ENCODE measurements at places on chromosomes 11 and 22. TPM values are rescaled to one million over a fixed set of nuclear protein-coding genes. Genes with fewer than 3 reads are reported as not detected.

DNA sequence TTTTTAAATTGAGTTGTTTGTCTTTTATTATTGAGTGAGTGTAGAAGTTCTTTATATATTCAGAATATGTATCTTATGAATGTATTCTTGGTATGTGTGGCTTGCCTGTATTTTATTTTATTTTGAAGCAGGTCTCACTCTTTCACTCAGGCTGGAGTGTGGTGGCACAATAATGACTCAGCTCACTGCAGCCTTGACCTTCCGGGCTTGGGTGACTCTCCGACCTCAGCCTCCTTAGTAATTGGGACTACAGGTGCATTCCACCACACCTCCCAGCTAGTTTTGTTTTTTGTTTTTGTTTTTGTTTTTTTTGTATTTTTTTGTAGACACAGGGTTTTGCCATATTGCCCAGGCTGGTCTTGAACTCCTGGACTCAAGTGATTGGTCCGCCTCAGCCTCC lies 24.5 kb upstream of the MPPED2 start:
- no peaks in the 10 kb centered on the region for H3K27me3 ChIP-seq
- DNase-seq: no peak
- no peak overlapping the region for H3K4me3 ChIP-seq
- no peak overlapping the region for H3K27ac ChIP-seq
- H3K36me3 ChIP-seq: no peaks in the 10 kb centered on the region

DNA sequence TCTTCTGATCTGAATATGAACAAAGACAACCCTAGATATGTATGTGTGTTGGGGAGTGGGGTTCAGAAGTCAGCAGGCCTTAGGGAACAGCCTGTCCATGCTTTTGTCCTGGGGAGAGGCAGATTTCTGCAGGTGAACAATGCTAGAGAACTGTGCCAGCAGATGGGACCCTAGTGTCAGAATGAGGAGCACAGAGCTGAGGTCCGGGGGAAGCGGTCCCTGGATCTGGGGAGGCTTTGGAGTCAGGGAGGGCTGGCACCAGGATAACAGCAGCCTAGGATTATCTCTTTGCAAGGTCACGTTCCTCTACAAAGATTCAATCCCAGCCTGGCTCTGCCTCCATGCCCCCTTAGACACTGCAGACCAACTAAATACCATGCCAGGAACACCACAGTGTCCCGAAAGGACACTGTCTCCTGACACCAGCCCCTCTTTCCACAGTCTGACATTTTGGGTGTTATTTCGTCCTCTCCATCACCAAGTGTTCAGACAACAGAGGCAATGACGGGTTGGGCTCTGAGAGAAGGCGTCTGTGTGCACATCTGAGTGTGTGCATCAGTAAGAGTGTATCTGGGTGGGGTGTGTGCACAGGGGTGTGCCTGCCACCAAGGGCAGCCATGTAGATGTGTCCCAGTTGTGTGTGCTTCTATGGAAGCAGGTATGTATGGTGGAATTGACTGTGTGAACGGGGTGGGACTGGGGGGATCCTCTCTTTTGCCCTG lies 43.5 kb downstream of the EIF3F start:
- no peak overlapping the region for H3K4me3 ChIP-seq
- 0 out of 2 replicates have a peak, but pooled peaks cover 4% of the 10 kb centered on the region for H3K4me1 ChIP-seq
- H3K36me3 ChIP-seq: no peaks in the 10 kb centered on the region
- H3K27me3 ChIP-seq: no peaks in the 10 kb centered on the region
- H3K27ac ChIP-seq: no peak overlapping the region

Gene FAM76B
- 23.2 TPM for polyA plus RNA-seq

GRCh38 chr11:77522215-77522614 lies 48.3 kb upstream of the PAK1 start:
- H3K27me3 ChIP-seq: no peaks in the 10 kb centered on the region
- no peak overlapping the region for H3K27ac ChIP-seq
- no peaks in the 10 kb centered on the region for H3K4me1 ChIP-seq
- DNase-seq: no peak
- H3K4me3 ChIP-seq: no peak overlapping the region

- H3K4me1 ChIP-seq: no peaks in the 10 kb centered on the region
- DNase-seq: no peak
- no peak overlapping the region for H3K27ac ChIP-seq
- H3K36me3 ChIP-seq: no peaks in the 10 kb centered on the region
- no peak overlapping the region for H3K4me3 ChIP-seq
- H3K27me3 ChIP-seq: peaks cover 8% of the 10 kb centered on the region
Measured at GRCh38 chr11:31957674-31958073, 133.2 kb upstream of the RCN1 start.

- no peak for DNase-seq
- no peak overlapping the region for H3K27ac ChIP-seq
- H3K4me1 ChIP-seq: peaks cover 11% of the 10 kb centered on the region
- no peak overlapping the region for H3K4me3 ChIP-seq
- H3K27me3 ChIP-seq: no peaks in the 10 kb centered on the region
- peaks cover 65% of the 10 kb centered on the region for H3K36me3 ChIP-seq
Measured at GRCh38 chr11:118597556-118597955, 9.9 kb upstream of the PHLDB1 start.

DNA sequence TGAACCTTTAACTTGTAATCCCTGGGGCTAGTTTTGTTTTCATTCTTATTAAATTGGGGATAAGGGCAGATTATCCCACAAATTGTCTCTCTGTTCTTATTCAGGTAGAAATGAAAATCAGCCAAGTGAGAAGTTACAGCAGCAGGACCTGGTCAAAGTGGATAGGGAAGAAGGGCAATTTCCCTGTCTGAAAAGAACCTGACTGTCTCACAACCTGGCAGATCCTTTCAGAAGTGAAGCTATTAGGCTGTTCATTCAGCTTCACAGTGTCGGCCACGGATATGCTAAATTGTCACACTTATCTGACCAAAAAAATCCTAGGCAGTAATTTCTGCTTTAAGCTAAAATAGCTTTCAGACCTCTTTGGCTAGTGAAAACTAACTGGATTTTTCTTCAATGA lies 712.6 kb upstream of the ANO5 start:
- no peak overlapping the region for H3K4me3 ChIP-seq
- DNase-seq: no peak
- H3K36me3 ChIP-seq: no peaks in the 10 kb centered on the region

Gene PRRG4
- 0.21 TPM for polyA plus RNA-seq

DNA sequence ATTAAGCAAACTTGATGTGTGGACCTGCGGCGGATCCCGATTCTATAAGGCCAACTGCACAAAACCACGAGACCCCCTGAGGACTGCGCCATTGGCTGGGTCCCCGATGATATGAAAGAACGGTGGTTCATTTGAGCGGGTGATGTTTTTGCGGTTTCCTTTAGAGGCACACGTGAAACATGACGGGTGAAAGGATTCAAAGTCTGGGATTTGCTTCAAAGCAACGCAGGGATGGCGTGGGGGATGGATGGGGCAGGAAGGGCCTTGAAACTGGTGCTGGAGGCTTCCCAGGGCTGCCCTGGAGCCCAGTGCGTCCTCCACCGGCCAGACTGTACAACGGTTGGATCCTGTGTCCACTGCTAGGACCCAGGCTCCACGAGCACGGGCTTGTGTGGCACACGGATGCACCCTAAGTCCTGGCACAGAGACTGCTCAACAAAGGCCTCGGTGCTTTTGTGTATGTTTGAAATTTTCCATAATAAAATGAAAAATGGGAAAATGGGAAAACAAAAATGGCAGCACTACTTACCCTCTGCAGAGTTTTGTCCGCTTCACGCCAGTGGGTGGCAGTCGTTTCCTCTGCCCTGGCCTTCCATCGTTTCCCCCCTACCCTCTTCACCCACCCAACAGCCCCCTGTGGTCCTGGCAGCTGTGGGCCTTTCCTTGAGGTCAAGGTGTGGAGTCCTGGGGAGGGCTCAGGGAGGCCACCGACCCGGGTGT lies 3.6 kb downstream of the ASCL2 start:
- H3K27me3 ChIP-seq: peaks cover 14% of the 10 kb centered on the region
- H3K4me3 ChIP-seq: no peak overlapping the region
- no peaks in the 10 kb centered on the region for H3K36me3 ChIP-seq
- no peak for DNase-seq
- H3K4me1 ChIP-seq: no peaks in the 10 kb centered on the region
